Stromal cell of bone marrow (primary cell): ENCODE measurements at places on chromosomes 2 and 18.

- DNase-seq, result peak; percentile 85
Observed at GRCh38 chr2:125167820-125168219, 1142.7 kb downstream of the CNTNAP5 start.

DNA sequence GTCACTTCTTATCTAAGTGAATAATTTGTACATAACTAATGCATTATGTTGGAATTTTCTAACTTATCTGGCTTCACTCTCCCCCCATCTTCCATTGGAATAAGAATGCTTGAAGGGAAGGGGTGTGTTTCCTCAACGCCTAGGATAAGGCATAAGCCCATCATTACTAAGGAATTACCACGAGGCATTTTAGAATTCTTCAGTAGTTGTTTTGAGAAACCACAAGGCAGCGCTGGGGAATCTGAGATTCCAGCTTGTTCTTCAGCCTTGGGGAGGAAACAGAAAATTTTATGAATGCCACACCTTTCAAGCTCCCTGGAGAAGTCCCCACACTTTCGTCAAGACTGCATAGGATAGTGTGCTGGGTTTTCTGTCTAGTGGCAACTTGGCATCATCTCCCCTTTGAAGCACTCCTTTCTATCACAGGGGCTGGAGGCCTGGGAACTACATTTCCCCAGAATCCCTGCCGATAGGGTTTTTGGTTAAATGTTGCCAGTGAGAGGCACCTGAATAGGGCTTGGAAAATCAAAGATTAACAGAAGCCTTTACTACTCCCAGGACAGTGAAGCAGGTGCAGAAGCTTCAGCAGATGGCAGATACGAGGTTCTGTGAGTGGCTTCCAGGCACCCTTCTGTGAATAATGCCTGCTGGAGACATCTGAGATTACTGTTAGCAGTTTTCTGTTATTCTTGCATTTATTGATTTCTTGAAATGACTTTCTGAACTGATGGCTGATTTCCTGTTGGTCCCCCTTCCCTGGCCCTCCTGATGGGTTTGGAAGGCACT lies 192.7 kb upstream of the REV1 start:
- no peak for DNase-seq

DNA sequence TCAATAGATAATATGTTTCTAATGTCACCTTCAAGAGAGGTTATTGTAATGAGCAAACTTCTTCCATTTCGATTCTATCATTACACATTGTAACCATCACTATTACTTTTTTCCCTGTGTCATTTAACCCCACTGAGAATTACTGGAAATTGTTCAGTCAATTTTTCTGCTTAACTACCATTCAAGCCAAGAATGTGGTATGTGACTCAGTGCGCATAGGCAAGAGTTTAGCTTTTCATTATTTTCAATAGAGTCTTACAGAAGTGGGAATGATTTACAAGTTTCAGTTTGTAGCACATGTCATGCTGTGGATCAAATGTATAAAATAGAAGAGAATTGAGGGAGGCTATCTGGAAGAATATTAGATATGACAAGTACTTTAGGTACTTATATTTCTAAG lies 34.3 kb upstream of the PIEZO2 start:
- peak; percentile 51 for DNase-seq

DNA sequence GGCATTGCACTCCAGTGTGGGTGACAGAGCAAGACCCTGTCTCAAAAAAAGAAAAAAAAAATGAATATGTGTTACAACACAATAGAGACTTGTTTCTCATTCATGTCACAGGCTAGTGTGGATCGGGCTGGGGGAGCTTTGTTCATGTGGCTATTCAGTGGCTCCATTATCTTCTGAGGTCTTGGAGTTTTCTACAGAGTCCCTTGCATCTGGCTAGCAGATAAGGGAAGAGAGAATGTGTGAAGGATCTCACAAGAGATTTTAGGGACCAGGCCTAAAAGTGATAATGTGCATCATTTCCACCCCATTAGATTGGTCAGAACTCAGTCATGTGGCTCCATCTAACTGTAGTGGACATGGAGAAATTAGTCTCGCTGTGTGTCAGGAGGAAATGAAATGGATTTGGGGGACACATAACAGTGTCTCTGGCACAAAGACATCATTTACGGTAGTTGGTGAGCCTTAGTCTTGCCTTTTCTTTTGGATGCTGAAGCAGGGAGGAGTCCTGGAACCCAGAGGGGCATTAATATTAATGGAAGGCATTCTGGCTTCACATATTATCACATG lies 32.4 kb upstream of the CASP10 start:
- DNase-seq, result no peak

DNA sequence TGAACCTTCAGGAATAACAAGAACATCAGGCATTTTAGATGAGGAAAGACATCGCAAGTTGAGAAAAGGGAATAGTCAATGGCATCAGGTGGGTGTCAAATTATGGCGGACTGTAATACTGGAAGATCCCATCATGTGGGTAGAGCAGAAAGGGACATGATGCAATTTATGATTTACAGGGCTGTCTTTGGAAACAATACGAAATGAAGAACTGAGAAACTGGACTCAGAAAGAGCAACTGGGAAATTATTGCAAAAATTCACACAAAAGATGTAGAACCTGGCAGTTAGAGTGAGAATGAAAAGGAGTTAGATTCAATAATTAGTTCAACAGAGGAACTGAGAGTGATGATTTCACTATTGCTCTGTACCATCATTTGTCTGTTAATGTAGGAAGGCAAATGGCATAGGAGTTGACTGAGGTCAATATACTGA lies 1635.0 kb upstream of the ACVR2A start:
- no peak for DNase-seq

DNA sequence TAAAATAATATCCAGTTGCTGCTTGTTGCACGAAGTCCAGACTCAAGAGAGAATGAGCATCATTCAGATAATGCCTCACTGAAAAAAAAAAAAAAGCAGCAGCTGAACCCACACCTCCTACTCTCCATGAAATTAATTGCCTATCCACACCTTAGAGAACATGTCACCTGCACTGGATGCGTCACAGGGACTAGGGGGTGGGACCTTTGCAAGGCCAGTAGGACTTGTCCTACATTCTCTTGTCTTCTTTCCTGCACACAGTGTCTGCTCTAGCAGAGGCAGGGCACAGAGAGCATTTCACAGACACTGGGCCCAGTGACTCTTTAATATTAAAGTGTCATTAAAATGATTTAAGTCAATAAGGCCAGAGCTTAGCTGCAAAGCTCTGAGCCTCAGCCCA lies at the start of gene ABCA12:
Gene ABCA12 (minus strand): TSS at position 148 of the 400 bp plus-strand sequence. CDS start 418 bp downstream, outside the sequence.
- DNase-seq, result no peak

GRCh38 chr2:197498937-197499593 lies 575 bp downstream of the HSPD1 start:
- no peak for DNase-seq

- DNase-seq, result peak; percentile 41
Observed at GRCh38 chr18:76686737-76687231, 135.6 kb upstream of the ZNF236 start.

DNA sequence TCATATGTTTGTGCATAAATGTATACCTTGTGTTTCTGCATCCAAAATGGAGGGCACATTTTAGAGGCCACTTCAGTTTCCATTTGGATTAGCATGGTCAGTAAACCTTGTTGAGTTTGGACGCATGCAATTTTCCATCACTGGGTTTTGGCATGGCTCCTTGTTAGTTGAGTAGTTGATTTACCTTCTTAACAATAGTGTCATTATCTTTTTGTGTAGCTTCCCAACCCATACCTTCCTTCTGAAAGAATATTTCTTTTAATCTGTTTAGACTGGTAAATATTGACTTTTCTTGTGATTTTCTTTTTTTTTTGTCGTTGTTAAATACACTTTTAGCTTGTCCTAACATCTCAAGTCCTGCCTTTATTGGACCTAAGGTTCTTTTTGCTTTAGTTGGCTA lies 15.5 kb downstream of the RPIA start:
- DNase-seq, result no peak

DNA sequence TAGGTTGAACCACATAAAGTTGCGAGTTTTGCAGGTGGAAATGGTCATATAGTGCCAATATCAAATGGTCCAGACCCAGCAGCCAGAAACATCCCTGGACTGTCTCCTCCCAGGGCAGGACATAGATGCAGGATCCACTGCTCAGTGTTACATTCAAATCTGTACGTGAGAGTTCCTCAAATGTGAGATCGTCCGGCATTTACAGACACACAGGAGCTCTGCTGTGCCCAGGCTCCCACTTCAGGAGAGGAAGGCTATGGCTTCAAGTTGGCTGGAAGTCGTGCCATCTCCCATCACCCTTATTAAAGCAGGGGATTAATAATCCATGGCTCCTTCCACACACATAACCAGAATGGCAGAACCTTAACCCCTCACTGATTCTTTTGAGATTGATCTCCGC lies 688.2 kb upstream of the HS6ST1 start:
- DNase-seq, result no peak

DNA sequence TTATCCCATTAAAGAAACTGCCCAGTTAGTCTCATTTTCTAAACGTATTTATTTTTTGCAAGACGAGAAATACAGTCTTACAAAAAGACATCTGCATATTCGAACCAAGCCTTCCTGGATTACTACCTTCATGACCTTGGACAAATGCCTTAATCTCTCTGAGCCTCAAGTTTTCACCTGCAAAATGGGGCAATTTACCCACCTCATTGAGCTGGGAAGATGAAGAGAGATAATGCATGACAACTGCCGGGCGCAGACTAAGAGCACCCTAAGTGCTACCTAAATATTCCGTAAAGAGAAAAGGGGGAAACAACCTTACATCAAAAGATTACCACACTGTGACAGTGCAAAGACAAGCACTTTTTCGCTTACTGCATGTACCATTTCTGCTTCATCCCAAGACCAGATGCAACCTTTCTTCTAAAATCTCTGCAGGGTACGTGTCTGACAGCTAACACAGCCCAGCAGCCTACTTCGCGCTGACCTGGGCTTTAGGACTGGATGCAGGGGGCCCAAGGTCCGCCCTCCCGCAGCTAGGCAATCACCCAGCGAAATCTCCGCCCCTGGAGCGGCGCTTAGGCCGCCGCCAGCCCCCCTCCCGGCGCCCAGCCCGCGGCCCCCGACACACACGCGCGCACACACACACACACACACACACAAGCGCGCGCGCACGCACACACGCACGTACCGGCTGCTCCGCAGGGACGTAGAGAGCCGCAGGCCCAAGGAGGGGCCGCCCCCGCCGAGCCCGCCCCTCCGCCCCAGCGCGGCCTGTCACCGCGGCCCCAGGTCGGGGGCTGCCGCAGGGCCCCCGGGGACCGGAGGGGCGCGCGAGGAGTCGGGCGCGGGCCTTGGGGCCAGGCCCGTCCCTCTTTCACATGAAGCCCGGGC lies 766 bp downstream of the MAP3K2 start:
- peak; percentile 69 for DNase-seq

- DNase-seq, result no peak
Observed at GRCh38 chr2:7899241-7899640, 782.6 kb upstream of the ID2 start.

- DNase-seq, result peak; percentile 0
Observed at GRCh38 chr2:86624267-86624547, 542 bp upstream of the RNF103 start.

GRCh38 chr2:125456693-125457363 lies 1199.1 kb upstream of the GYPC start:
- no peak for DNase-seq

DNA sequence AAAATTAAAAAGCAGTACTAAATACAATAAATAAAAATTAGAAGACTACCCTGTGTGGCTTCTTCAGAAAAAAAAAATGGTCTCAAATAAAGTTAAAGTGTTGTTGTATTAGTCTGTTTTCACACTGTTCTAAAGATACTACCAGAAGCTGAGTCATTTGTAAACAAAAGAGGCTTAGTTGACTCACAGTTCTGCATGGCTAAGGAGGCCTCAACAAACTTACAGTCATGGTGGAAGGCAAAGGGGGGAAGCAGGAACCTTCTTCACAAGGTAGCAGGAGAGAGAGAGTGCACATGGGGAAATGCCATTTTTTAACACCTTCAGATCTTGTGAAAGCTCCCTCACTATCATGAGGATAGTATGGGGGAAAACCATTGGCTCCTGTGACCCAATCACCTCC lies 612.8 kb downstream of the RNF144A start:
- no peak for DNase-seq

GRCh38 chr2:56571074-56571473 lies 387.3 kb downstream of the CCDC85A start:
- no peak for DNase-seq

DNA sequence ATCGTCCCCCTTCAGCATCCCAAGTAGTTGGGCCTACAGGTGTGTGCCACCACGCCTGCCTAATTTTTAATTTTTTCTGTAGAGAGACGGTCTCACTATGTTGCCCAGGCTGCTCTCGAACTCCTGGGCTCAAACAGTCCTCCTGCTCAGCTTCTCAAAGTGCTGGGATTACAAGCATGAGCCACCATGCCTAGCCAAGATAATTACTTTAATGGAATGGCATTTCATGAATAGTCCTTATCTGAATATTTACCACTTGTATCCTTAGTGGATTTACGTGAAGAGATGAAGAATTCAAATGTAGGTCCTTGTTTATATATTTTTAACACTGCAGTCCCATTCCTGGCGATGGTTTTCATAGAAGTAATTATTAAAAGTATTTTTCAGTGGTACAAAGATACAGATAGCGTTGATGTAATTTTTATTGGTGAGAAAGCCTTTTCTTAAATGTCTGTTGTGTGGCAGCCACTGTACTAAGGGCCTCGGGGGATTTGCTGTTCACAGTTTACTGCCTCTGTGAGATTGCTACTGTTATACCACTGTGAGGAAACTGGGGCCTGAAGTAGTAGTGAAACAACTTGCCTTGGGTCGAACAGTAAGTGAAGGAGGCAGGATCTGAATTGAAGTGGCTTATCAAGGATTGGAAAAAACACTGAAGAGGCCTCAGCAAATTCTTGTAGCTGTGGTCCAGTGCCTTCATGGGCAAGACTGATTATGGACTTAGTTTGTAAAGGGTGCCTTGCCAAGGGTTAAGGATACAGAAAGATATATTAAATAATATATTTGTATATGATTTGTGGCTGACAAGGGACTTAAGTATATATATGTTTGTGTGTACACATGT lies 151.2 kb downstream of the PRPF40A start:
- no peak for DNase-seq

DNA sequence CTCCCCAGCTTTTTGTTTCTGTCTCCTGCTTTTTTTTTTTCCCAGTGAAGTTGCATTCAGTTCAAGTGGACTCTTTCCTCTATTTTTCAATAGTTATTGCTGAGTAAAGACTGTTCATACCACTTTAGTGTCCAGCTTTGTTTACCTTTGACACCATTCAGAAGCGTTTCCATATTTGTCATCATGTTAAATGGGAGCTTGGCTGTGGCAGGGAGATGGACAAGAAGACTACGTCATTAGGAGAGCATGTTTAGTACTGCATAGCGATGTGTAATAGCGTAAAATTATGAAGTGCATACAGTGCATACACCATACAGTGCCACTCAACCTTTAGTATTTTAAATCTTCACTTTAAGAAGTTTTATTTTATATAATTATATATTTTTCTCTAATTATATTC lies 655.9 kb downstream of the DCC start:
- DNase-seq, result no peak
